ENCODE measurements at places on chromosomes 1 and 21. TPM values are rescaled to one million over a fixed set of nuclear protein-coding genes. Genes with fewer than 3 reads are reported as not detected.

Gene IFI44L
- total RNA-seq: 11.6 TPM

Gene LGR6
- 1.6 TPM for total RNA-seq

DNA sequence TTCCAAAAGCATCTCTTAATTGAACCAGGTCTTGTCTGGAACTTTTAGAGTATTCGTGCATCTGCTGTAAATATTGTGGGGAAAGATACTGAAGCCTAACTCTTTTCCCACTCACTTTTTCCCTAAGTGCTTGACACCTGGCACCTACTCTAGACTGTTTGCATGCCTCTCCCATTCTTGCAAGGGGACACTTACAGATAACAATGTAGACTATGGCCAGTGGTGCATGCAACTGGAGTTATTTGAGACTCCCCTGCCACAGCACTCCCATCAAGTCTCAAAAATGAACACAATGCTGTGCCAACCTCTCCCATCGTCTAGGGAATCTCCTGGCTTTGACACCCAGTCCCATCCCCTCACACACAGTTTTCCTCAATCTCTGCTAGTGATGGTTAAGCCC, 118.6 kb upstream of the ATP1B1 start:
- H3K4me3 ChIP-seq: no peak overlapping the region
- H3K27ac ChIP-seq: no peak overlapping the region
- H3K27me3 ChIP-seq: no peaks in the 10 kb centered on the region
- H3K36me3 ChIP-seq: no peaks in the 10 kb centered on the region

GRCh38 chr1:49106445-49106844, 329.8 kb upstream of the BEND5 start:
- no peak overlapping the region for H3K4me3 ChIP-seq
- H3K27ac ChIP-seq: no peak overlapping the region
- no peaks in the 10 kb centered on the region for H3K4me1 ChIP-seq
- DNase-seq: no peak
- no peaks in the 10 kb centered on the region for H3K36me3 ChIP-seq

- H3K4me3 ChIP-seq: no peak overlapping the region
- H3K27me3 ChIP-seq: no peaks in the 10 kb centered on the region
- H3K36me3 ChIP-seq: no peaks in the 10 kb centered on the region
Observed at GRCh38 chr1:41526956-41527561, 42.6 kb upstream of the EDN2 start.

DNA sequence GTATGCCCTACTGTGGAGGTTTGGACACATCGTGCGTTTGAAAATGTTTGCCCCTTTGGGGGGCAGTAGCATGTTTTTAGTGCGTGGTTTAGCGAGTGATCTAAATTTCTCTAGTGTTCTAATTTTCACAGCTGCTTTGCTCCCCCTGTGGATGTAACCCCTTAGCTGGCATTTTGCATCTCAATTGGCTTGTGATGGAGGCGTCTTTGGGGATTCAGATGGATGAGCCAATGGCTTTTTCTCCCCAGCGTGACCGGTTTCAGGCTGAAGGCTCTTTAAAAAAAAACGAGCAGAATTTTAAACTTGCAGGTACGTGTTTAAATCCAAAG, 836 bp downstream of the CDC7 start:
- no peaks in the 10 kb centered on the region for H3K4me1 ChIP-seq
- peak overlapping the region; percentile 86 for H3K27ac ChIP-seq
- peak overlapping the region; percentile 72 for H3K4me3 ChIP-seq
- H3K27me3 ChIP-seq: no peaks in the 10 kb centered on the region
- DNase-seq: no peak

GRCh38 chr1:189769448-189769847, 708.2 kb downstream of the BRINP3 start:
- H3K36me3 ChIP-seq: no peaks in the 10 kb centered on the region
- no peaks in the 10 kb centered on the region for H3K4me1 ChIP-seq
- no peak overlapping the region for H3K4me3 ChIP-seq
- no peaks in the 10 kb centered on the region for H3K27me3 ChIP-seq
- no peak for DNase-seq

DNA sequence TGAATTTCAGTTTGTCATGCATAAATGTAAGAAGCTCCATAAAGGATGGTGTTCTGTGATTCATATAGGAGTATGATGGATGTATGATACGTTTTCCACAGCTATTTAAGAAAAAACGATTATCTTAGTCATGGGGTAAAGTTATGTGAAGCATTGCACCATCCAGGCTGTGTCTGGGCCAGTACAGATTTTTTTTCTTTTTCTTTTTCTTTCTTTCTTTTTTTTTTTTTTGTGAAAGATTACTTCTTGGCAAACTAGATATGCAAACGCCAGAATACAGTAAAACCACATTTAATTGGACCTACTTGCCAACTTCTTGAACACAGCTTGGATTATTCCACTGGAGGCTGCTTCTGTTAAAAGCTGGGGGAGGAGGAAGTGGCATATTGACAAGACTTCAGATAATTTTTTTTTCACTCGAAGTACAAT, 14.9 kb downstream of the ZBTB18 start:
- H3K36me3 ChIP-seq: no peaks in the 10 kb centered on the region
- H3K4me1 ChIP-seq: no peaks in the 10 kb centered on the region
- no peaks in the 10 kb centered on the region for H3K27me3 ChIP-seq
- no peak overlapping the region for H3K4me3 ChIP-seq
- H3K27ac ChIP-seq: no peak overlapping the region
- no peak for DNase-seq

DNA sequence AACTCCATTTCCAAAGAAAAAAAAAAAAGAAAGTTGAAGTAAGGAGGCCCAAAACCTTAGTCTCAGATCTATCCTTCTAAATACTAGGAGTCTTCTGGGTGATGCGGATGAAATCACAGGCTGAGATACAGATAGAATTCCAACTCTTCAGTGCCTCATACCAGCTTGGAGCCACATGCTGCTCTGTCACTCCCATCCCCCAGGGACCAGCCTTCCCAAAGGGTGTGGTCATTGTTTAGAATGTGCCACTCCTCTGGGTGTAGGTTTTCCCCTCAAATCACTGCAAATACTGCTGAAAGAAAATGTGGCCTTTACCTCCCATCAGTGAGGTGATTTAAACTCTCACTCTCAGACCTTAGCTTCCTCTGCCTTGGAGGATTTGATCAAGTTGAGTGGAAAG, 112.9 kb downstream of the CDC7 start:
- H3K27ac ChIP-seq: no peak overlapping the region
- H3K4me1 ChIP-seq: no peaks in the 10 kb centered on the region
- DNase-seq: no peak

DNA sequence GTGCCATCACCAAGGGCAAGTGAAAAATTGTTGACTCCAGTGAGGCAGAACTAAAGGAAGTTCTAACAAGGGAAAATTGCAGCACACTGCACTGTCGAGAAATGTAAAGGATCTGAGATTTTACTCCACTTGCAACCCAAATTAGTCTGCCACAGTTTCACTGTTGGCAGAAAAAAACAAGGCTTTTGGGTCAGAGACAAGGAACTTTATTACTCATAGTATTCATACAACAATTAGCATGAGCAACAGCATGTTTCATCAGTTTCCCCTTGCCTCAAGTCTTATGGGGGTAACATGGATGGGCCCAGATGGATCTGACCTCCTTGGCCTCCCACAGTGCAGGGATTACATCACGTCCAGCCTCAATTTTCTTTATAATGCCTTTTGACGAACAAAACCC, 125.3 kb downstream of the LTN1 start:
- no peaks in the 10 kb centered on the region for H3K4me1 ChIP-seq
- no peak for DNase-seq
- H3K4me3 ChIP-seq: no peak overlapping the region
- no peaks in the 10 kb centered on the region for H3K36me3 ChIP-seq
- H3K27ac ChIP-seq: no peak overlapping the region
